ENCODE measurements at places on chromosomes 16 and 17.

DNA sequence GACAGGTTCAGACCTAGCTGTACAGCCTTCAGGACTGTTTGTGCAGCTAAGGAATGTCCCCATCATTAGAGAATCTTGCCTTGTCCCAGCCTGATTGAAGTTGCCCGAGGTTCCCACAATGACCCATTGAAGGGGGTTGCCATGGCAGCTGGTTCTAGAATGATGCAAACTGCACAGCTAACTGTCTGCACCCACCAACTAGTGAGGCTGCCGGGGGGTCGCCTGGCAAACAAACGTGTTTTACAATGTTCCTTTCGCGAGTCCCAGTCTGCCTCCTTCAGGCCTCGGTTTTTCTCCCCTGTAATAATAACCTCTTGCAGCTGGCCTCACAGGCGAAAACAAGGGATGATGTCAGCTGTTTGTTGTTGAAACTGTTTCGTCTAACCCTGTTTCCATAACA is 5.5 kb downstream of the C16orf96 start:
- no peak for DNase-seq

DNA sequence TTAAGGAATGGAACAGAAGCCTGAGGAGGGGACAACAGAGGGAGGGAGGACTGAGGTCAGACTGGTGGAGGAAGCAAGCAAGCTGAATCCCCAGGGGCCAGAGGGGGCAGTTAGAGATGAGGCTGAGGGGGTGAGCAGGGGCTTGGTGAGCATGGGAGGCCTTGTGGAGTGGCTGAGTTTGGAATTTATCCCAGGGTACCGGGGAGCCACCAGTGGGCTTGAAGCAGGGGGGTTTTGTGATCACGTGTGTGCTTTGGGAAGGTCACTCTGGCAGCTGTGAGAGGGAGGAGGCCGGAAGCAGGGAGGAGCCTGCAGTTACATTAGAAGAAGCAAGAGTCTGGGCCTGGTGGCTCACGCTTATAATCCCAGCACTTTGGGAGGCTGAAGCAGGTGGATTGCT is 9.8 kb upstream of the CTCF start:
- DNase-seq, result no peak

DNA sequence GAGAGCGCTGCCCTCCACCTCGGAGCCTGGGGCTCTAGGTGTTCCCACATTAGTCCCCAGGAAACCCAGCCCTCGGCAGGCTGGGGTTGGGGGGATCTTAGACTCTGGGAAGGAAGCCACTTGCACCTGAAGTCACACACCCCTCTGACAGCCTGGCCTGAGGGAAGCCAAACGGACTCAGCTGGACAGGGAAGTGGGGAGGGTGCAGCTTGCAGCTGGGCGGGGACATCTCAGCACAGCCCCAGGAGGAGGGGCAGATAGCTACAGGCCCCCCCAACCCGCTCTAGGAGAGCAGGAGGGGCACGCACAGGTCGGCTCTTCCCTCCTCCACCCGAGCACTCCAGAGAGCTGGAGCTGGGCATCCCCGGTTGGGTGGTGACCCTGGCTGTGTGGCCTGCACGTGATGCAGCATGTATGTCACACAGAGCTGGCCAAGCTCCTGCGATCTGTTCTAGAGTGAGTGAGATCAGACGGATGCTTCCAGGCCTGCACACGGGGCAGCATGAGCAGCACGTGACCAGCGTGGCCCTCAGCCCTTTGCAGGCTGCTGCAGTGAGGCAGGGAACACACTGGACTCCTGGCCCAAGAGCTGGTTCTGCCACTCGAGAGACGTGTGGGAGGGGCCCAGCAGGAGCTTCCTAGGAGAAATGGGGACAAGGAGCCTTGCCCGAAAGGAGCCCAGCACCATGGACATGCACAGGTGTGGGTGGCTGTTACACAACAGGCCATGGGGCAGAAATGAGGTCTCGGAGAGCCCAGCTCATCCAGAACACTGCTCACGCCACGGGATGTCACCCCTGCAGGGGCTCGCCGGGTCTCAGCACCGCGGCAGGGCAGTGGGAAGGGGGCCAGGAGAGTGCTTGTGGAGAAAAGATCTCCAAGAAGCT is 15.4 kb downstream of the KIFC3 start:
- no peak for DNase-seq

- DNase-seq, result no peak
Observed at GRCh38 chr17:46769531-46770438, 48.7 kb downstream of the WNT3 start.

GRCh38 chr16:63663155-63663554 is 1458.7 kb downstream of the CDH11 start:
- no peak for DNase-seq

- no peak for DNase-seq
Observed at GRCh38 chr16:54627616-54628015, 303.0 kb upstream of the IRX5 start.

DNA sequence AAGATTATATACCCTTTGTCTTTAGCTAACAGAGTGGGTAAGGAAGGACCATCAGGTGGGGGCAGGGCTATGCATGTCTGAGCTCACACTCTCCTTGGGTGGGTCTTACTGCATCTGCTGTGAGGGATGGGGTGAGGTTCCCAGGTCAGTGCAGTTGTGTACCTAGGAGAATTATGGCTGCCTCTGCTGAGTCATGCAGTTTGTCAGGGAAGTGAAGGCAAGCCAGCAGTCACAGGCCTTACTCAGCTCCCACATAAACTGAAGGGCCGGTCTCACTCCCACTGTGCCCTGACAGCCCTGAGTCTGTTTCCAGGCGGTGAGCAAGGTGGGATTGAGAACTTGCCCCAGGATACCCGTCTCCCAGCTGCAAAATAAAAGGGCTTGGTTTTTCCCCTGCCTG is 328.6 kb downstream of the MAP2K6 start:
- no peak for DNase-seq

DNA sequence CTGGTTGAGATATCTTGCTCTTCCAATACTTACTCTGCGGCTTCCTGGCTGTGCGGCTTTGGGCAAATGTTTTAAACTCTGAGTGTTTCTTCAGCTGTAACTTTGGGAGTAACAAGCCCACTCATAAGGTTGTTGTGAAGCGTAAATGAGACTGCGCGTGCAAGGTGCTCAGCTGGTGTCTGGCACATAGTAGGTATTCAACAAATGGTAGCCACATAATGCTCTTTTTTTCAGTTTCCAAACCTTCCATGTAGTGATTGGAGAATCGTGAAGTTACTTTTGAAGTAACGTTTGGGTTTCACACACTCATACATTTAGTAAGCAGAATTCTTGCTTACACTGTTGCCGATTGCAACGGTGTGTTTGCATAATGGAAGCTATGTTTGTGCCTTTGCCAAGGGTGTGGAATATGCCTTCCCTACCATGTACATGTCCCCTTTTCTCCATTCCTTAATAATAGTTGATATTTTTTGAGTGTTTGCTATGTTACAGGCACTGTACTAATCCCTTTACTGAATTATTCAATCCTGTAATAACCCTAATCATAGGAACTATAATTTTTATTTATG is 829 bp downstream of the DHRS7B start:
- DNase-seq, result no peak

GRCh38 chr17:13024016-13024415 is 6.2 kb upstream of the ELAC2 start:
- DNase-seq, result no peak

DNA sequence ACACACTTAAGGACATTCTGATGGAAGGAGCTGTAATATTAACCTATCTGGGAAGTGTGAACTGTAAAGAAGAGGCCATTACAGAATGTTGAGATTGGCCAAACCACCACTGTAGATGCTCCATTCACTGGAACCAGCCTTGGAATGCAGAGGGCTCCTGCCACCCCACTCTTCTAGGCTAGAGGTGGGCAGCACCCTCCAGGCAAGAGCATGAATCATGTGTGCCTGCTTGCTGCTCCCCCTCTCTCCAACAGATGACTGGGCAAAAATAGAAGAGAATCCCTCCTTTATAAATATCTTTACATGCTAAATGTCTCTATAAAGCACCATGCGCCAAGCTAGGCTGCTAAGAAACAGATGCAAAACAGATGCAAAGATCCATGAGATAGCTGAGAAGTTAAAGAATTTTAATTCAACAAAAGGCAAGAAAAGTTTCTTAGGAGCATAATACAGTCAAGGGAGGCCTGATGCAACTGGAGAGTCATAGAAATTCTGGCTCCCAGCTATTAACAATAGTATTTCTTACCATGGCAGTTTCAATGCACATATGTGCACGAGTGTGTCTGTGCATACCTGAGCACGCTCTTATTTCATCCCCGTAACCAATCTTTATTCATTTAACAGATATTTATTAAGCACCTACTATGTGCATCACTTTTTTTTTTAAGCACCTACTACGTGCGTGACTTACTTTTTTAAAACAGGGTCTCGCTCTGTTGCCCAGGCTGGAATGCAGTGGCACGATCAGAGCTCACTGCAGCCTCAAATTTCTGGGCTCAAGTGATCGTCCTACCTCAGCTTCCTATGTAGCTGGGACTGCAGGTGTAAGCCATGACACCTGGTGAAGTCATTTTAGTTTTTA is 53.6 kb downstream of the GRIN2A start:
- no peak for DNase-seq

- DNase-seq, result no peak
Observed at GRCh38 chr17:49602783-49603182, 27.1 kb downstream of the NXPH3 start.

- peak; percentile 74 for DNase-seq
Observed at GRCh38 chr17:63998050-63998720, at the start of gene PRR29. Gene PRR29 (plus strand): TSS chr17:63998351. CDS start chr17:63998365, 14 bp downstream.

GRCh38 chr16:72723781-72724180 is 324.1 kb downstream of the ZFHX3 start:
- no peak for DNase-seq

DNA sequence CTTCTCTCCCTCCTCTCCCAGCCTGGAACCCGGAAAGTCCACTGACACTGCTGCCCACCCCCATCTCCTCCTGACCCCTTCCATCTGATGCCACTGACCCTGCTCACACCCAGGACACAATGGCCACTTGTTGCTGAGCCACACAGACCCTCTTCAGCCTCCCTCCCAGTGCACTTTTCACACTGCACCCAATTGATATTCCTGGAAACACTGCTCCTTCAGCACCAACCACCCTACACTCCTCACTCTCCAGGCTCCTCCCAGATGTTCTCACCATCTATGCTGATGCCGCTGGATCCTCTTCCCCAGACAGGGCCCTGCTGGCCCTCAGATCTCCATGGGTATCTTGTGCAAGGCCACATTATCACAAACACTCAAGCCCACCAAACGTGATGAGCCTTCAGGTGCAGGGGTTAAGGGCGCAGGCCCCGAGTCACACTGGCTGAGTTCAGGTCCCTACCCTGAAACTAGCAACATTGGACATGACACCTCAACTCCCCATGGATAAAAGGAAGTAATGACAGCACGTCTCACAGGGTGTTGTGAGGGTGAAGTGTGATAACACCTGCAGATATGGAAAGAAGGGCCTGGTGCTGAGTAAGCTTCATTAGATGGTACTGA is 238.1 kb downstream of the ZNF423 start:
- no peak for DNase-seq

GRCh38 chr17:56914581-56915273 is 878 bp upstream of the TRIM25 start:
- peak; percentile 9 for DNase-seq

GRCh38 chr16:86576591-86577313 is 1.6 kb upstream of the FOXL1 start:
- DNase-seq, result no peak

GRCh38 chr16:53892155-53892554 is 188.2 kb downstream of the FTO start:
- DNase-seq, result peak; percentile 56

GRCh38 chr17:45136846-45137560 is 1.5 kb downstream of the ACBD4 start:
- DNase-seq, result no peak

- no peak for DNase-seq
Observed at GRCh38 chr16:73054125-73054484, 6.2 kb upstream of the ZFHX3 start.

DNA sequence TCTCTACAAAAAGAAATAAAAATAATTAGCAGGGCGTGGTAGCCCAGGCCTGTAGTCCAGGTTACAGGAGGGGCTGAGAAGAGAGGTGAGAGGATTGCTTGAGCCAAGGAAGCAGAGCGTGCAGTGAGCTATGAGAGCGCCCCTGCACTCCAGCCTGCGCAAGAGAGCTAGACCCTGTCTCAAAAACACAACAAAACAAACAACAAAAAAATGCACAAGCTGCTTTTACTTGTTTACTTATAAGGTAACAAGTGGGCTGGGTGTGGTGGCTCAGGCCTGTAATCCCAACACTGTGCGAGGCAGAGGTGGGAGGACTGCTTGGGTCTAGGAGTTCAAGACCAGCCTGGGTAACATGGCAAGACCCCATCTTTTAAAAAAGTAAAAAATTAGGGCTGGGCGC is 1.7 kb downstream of the CYTH1 start:
- DNase-seq, result no peak

GRCh38 chr16:87416826-87417527 is 24.8 kb downstream of the MAP1LC3B start:
- peak; percentile 56 for DNase-seq

DNA sequence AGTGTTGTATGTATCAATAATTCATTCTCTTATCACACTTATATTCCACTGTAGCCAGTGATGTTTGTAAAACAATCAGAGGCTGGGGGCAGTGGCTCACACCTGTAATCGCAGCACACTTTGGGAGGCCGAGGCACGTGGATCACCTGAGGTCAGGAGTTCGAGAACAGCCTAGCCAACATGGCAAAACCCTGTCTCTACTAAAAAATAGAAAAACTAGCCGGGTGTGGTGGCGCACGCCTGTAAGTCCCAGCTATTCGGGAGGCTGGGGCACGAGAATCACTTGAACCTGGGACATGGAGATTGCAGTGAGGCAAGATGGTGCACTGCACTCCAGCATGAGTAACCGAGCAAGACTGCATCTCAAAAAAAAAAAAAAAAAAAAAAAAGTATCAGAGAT is 217.0 kb downstream of the CPPED1 start:
- no peak for DNase-seq

- DNase-seq, result no peak
Observed at GRCh38 chr16:6493555-6493954, 839.1 kb upstream of the RBFOX1 start.

- peak; percentile 32 for DNase-seq
Observed at GRCh38 chr17:68102318-68102758, 66.8 kb downstream of the KPNA2 start.

DNA sequence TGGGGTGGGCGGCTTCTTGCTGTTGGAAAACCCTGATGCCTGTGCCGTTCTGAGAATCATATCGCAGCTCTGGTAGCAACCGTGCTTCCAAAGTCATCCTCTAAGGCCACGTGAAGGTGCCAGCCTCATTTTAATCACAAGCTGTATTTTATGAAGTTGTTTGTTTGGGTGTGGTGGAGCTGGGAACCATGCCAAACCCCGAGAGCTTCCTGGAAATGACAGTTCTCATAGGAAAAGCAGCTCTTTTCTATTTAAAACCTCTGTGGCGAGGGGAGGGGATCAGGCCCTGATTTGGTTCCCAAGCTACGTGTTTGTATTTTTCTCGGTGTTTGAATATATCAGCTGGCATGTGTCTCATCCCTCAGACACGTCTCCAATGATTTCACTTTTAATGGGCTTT is 21.7 kb downstream of the KNOP1 start:
- DNase-seq, result peak; percentile 64

Data from activated CD4-positive, alpha-beta T cell treated with anti-CD3 and anti-CD28 coated beads, Interleukin-2, amount 50 U/mL, for 48 hours (primary cell).